ENCODE measurements at places on chromosomes 4 and X. TPM values are rescaled to one million over a fixed set of nuclear protein-coding genes. Genes with fewer than 3 reads are reported as not detected.
A peak's percentile ranks its signal among the peaks of the same experiment; 100 is the strongest.

- DNase-seq, result no peak
Observed at GRCh38 chr4:151674804-151675391, 85.9 kb downstream of the GATB start.

DNA sequence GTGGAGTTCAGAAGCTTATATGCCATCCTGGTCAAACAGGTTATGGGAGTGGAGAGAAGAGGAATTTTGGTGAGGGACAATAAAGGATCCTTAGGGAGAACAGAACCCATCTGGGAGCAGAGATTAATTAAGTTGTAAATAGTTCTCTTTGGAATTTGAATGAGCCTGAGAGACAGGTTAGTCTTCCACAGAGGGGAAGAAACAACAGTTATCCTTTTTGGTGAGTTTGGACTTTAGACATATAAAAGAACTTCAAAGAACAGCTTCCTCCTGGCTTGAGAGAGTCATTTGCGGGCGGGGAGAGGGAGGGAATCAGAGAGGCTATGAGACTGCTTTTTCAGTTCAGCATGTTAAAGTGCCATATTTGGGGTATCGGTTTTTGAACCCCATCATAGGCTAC, 793.3 kb upstream of the MAGEB2 start:
- DNase-seq, result no peak

- DNase-seq, result no peak
Observed at GRCh38 chr4:93775551-93775950, 53.0 kb upstream of the ATOH1 start.

DNA sequence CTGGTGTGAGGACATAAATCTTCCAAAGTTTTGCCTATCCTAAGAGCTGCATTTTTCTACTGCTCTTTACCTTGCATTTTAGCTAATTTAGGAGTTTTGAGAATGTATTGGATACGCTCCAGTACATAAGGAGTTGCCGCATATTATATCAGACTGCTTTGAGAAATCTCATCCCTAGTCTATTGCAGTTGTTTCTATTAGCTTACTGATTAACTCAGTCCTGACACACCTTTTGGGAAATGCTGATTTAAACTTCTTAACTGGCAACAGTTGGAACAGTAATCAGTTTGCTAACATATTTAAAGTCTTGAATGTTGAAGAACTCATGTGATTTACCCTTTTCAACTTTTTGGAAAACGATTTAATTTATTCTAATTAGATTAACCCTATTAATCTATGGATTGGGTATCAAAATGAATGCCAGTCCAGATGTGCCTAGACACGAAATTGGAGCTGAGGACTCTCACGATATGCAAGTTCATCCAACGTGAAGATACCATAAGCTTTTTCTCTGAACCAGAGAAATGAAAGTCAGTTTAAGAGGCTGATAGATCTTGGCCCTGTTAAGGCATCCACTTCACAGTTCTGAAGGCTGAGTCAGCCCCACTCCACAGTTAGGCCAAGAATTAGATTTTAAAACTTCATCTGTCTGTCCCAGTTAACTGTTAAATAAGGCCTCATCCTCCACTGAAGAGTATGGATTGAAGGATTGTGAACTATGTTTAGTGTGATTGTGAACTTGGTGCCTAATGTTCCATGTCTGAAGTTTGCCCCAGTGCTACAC, 90.0 kb downstream of the MAOA start:
- no peak for DNase-seq

DNA sequence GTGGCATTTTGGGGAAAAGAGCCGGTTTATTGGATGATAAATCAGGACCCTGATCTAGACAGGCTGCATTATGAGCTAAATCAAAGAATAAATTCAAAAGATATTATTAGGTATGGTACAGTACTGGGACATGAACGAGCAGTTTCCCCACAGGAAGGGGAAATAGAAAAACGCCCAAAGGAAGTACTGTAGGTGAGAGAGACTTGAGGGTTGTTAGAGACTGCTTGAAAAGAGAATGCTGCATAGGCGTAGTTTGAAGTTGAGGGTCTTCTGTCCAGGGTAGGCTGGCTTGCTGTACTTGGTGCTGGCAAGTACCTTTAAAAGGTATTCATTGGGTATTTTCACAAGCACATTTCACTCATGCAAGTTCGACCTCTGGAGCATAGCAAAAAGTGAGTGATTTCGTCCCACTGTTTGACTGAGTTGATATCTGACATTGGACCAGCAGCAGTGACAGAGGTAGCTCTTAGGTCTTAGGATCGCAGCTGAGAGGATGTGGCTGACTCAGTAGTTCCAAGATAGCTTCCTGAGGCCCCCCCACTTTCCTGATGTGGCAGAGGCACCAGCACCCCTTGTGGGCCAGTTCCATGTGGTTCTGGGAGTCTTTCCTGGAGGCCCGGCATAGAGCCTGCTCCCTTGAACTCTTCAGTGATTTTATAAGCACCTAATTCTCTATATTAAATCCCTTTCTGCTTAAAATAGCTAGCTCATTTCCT, 64.3 kb downstream of the TMEM131L start:
- no peak for DNase-seq

DNA sequence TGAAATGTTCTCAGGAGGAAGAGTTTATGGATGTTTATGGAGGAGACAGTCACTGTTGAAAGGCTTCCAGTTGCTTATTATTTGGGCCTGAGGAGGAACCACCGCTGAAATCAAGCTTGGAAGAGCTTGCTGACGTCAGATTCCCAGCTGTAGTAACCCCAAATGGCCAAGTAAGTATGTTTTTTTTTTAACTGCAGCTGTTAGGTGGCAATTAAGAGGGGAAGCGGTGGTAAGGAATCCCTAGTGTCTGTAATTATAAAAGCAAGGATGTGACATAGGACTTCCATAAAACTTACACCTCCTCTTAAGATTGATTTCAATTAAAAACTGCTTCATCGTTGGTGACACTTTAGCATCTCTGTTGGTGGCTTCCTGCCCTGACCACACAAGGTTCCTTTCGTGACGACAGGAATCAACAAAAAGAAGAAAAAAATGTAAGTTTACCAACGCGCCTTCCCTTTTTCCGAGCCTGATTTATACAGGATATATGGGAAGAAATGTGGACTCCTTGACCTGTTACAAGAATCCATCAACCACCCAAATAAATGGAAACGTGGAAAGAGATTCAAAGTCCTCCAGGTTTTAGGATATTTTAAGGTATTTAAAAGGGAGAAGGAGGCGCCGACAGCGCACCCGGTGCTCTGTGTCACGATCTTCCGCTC, 884 bp downstream of the RELL1 start:
- DNase-seq, result peak; percentile 51

DNA sequence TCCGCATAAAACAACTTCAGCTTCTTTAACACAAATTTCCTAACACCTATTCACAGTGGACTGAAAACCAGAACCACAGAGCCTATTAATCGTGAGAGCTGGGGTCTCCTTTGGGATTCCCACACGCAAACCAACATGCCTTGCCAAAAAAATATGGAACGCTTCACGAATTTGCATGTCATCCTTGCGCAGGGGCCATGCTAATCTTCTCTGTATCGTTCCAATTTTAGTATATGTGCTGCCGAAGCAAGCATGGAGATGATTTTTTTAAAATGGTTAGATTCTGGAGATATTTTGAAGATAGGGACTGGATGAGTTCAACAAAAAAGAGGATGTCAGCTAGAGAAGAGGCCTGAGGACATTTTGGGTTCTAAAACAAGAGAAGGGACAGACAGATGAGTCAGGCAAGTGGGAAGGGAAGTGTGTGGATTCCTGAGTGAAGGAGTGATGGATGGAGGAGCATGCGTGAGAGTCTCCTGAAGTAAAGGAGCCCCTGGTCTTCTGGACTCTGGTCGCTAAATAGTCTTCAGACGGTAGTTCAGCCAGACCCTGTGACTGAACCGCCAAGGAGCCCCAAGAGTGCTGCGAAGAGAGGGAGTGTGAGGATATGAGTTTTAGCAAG, 9.5 kb upstream of the GATA1 start:
- DNase-seq, result no peak

DNA sequence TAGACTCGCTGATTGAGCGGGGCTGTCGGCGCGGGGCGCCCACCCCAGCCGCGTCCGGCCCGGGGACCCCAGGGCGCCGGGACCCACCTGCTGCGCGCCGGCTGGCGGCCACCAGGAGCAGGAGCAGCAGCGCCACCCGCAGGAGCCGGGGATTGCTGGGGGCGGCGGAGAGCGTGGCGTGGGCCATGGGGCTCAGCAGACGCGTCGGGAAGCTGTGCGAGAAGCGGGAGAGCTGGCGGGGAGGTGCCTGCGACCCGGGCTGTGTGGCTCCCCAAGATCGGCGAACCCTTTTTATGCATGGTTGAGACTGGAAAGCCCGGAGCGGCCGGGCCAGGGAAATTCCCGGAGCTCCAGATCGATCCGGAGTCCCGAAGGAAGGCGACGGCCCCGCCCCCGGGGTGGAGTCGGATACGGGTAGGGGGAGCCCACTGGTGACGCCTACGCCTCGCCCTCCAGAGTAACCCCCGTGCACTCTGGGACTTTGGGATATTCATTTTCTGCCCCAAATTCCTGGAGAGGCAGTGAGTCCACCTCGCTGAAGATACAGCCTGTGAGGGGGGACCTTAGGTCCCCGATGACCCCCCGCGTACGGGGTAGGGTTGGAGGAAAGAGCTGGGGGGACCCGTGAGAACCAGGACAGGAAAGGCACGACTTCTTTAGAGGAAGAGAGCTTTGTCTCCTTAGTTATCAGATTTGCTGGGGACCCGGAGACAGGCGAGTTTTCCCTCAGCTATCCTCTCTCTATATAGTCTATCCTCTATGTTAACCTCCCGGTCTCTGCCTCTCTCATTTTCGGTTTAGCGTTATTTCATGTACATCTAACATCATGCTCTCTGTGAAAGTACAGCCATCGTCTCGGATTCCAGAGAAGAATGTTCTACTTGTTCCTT, at the start of gene CXCL3:
Gene CXCL3, minus strand, starts transcription at position 265 of the 890 bp plus-strand sequence. Its CDS starts 78 bp downstream, at position 187.
- DNase-seq, result peak; percentile 61

GRCh38 chr4:80072228-80072743, 743 bp downstream of the ANTXR2 start:
- DNase-seq, result peak; percentile 47

- DNase-seq, result no peak
Observed at GRCh38 chr4:158182736-158183135, 9.9 kb upstream of the GASK1B start.

- DNase-seq, result no peak
Observed at GRCh38 chrX:23637187-23637586, 30.1 kb upstream of the PRDX4 start.

- DNase-seq, result no peak
Observed at GRCh38 chr4:186627226-186627865, 72.0 kb upstream of the MTNR1A start.

GRCh38 chrX:2432298-2432863, 68.4 kb downstream of the DHRSX start:
- no peak for DNase-seq

GRCh38 chr4:67436742-67437141, 108.6 kb downstream of the CENPC start:
- DNase-seq, result no peak

DNA sequence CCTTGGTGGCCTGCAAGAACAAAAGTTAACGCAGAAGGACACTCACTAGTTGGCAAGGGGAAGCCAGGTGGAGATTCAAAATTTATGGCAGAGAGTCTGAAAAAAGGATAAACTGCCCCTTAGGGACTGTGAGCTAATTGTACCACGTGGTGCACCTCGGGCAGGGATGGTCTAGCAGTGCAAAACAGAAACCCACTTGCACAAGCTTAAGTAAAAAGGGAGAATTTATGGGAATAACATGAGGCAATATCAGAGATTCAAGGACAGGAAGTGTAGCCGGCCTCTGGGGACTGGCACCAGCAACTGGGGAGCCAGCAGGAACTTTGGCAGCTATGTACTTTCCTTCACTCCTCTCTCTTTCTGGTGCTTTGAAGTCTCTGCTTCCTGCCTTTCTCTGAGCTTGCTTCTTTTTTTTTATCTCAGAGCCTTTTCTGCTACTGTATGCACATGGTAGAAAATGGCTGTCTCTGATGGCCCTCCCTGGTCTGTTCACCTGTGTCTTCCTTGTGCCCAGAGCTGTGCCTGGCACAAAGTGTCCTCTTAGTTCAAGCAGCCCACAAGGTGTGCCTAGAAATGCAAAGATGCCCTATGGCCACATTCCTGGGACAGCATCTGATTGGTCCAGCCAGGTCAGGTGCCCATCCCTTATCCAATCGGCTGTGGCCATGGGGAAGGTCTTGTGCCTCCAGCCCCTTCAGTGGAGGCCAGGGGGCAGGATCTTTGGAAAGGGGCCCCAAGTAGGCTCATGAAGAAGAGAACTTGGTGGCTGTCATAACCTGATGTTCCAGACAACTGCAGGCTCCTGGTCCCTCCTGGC, 114.8 kb upstream of the ATP6AP2 start:
- no peak for DNase-seq

DNA sequence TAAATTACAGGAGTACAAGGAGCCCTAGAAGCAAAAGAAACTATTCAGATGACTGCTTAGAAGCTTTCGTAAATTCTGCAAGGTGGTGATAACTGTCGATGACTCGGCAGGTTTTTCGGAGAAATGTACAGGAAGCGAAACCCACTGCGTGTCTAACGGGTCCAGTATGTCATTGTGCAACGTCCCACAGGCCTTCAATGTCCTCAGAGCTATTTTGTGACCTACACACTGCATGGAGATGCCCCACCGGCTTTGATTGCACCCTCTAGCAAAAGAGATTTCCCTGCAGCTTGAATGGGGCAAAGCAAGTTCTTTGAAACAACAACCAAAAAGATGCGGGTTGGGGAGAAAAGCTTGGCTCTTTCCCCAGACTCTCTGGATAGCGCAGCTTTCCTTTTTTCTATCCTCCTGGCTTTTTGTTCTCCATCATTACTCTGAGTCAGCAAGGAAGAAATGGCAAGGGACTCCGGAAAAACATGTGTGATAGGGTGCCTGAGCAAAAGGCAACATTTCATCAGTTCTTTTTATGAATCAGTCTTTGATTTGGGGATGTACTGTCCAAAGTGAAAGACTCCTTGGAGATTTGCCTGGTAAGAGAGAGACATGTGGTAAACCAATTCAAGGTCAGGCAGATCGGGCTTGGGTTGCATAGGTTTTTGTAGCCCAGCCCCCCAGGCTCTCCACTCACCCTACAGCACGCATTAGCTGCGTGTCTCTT, 112.0 kb upstream of the TBL1X start:
- DNase-seq, result no peak

DNA sequence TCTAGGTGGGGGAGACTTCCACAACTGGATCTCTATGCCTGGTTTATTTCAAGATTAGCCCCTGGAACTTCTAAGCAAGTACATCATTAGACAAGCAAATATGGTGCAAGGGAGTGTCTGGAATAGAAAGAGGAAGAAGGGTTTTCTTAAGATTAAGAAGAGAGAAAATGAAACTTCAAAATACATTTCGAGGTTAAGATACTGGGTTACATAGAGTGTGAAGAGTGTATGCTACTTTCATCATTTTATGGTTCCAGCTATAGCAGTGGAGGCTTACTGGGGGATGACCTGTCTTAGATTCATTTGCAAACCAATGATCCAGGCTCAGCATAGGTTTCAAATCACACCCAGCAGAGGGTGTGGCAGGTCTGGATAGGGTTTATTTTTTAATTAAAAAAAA, 144.4 kb upstream of the GATB start:
- DNase-seq, result no peak

- no peak for DNase-seq
Observed at GRCh38 chr4:53752124-53752523, 160.8 kb upstream of the LNX1 start.

UGT2B15 gene
- polyA plus RNA-seq, result 0.87 TPM

SSX2B gene
- polyA plus RNA-seq, result not detected

GRIA2 gene
- 3.5 TPM for polyA plus RNA-seq

ADGRG4 gene
- polyA plus RNA-seq, result not detected

FRMD7 gene
- not detected for polyA plus RNA-seq

DCUN1D4 gene
- 35.9 TPM for polyA plus RNA-seq

ARAP2 gene
- 6.4 TPM for polyA plus RNA-seq

TKTL2 gene
- polyA plus RNA-seq, result not detected

RXFP1 gene
- 8.0 TPM for polyA plus RNA-seq

SMC1A gene
- polyA plus RNA-seq, result 114 TPM

MAB21L2 gene
- polyA plus RNA-seq, result not detected

CDKL5 gene
- 12.3 TPM for polyA plus RNA-seq

OPN1MW2 gene
- not detected for polyA plus RNA-seq
